ENCODE measurements at places on chromosomes 5 and 9.

DNA sequence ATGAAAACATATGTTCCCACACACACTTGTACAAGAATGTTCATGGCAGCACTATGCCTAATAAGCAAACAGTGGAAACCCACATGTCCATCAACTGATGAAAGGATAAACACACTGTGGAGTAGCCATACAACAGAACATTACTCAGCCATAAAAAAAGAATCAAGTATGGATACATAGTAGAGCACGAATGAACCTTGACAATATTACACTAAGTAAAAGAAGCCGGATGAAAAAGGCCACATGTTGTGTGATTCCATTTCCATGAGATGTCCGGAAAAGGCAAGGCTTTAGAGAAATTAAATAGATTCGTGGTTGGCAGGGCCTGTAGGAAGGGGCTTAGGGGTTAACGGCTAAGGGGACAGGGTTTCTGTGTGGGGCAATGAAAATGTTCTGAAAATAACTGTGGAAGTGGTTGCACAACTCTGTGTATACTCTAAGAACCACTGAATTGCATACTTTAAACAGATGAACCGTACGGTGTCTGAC, 51.4 kb downstream of the COL23A1 start:
- DNase-seq, result no peak

- no peak for DNase-seq
These were observed 31.2 kb downstream of the C9 start for GRCh38 chr5:39333104-39333503.

- no peak for DNase-seq
These were observed 8.8 kb upstream of the OMD start for GRCh38 chr9:92432972-92433548.

DNA sequence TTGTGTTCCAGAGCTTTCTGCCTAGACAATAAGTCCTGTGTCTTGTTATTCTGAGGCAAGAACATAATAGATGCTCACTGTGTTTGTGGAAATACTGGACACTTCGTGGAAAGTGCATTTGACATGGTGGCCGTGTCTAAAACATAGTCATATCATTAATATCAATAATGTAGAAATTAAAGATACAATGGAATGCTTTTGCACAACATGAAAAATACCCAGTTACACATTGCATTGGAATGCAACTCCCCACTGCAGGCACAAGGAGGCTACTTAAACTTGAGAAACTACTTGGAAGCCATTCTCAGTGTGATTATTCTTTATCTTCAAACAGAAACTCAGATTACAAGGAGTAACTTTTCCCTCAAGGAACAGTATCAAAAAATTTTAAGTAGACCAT, 145.3 kb upstream of the ZNF462 start:
- peak; percentile 70 for DNase-seq

- DNase-seq, result no peak
These were observed 810.6 kb downstream of the TLE4 start for GRCh38 chr9:80382211-80382891.

GRCh38 chr9:137221506-137222111, 431 bp downstream of the RNF208 start:
- no peak for DNase-seq

- DNase-seq, result no peak
These were observed 315.7 kb downstream of the MCTP1 start for GRCh38 chr5:94969174-94969573.

DNA sequence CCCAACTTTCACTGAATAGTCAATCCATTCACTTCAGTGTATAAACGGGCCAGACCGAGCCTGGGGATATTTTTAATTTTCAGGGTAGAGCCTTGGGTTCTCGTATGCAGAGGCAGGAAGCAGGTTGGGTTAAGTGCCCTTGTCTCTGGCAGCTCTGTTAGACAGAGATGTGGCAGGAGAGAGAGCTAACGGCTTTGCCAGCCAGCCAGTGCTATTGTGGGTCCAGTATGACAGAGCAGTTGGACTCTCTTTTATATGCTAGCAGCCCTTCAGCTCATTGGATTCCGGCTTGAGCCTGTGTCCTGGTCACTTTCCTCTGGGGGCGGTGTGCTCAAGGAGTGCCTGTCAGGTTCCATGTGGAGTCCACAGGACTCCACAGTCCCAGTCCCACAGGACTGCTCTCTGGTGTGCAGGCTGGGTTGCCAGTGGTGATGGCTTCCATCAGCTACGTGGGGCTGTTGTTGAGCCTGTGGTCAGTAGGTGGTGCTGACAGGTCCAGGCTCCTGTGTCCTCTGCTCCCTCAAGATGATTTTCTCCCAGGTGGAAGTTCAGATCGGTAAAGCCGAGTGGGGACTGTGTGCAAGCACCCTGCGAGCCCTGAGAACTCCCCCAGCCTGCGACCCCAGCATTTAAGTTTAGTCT, 14.3 kb downstream of the CLTA start:
- no peak for DNase-seq

- DNase-seq, result no peak
These were observed 103.6 kb downstream of the SLIT3 start for GRCh38 chr5:169197343-169197742.

GRCh38 chr5:10599862-10600284, 36.0 kb downstream of the ANKRD33B start:
- no peak for DNase-seq

- DNase-seq, result no peak
These were observed 11.0 kb upstream of the TRAF1 start for GRCh38 chr9:120937596-120937995.

- no peak for DNase-seq
These were observed 118.2 kb downstream of the ADAMTS6 start for GRCh38 chr5:65363499-65363898.

- peak; percentile 63 for DNase-seq
These were observed 15.3 kb upstream of the KLF4 start for GRCh38 chr9:107504585-107505455.

DNA sequence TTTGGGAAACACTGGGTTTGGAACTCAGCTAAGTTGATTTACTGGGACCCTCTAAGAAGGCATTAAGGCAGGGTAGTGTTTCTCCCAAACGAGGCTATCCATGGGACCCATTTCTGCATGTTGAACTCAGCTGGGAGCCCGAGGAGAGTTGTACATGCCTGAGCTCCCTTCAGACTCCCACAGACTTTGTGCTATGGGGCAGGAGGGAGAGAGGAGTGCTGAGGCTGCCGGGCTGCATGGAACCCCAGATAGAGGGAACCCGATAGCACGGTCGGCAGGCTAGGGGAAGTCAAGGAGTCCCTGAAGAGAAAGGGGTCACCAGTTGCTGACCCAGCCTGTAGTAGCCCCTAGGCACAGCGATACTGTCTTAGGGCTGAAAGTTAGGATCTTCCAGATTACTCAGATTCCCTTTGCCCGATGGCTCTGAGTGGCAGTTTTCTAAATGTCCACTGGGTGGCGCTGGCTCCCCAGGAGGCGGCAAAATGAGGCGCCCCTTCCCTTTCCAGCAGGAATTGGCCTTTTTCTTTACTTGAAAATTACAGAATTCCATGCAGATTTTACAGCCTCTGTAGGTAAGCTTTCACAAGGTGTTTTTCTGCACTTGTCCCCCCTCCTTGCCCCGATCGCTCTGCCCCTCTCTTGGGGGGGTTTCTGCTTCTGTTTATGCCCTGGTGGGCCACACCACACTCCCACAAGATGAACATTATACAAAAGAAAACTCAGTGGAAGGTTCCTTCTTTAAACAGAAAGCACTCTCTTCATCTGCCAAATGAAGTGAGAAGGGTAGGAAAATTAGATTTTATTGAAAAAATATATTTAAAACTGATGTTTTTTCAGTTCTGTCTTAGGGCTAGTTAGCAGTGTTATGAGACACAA, 17.8 kb downstream of the NANS start:
- DNase-seq, result no peak

DNA sequence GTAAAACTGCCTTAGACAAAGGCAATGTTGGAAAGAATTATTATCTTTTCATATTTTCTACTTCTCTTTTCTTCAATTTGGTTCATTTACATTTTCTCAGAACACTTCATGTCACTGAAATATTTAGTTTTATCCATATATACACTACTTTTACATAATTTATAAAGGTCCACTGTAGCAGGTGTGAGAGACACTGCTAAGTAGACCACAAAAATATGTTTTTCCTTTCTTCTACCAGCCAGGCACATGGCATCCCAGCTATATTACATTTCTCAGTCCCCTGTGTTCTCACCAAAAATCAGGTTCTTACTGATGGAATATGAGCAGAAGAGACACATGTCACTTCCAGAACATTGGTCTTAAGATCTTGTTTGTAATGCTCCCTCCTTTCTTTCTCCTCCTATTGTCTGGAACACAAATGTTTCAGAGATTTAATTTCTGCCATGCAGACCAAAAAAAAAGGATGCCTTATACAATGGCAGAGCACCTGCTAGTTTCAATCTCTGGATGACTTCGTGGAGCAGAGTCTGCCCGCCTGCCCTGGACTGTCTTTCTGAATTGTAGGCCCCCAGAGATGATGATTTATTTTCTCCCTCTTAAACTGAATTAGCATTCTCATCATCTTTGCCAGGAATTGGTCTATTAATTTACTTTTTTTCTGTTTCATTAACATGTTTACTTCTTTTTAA, 125.4 kb upstream of the ACOT12 start:
- DNase-seq, result no peak

DNA sequence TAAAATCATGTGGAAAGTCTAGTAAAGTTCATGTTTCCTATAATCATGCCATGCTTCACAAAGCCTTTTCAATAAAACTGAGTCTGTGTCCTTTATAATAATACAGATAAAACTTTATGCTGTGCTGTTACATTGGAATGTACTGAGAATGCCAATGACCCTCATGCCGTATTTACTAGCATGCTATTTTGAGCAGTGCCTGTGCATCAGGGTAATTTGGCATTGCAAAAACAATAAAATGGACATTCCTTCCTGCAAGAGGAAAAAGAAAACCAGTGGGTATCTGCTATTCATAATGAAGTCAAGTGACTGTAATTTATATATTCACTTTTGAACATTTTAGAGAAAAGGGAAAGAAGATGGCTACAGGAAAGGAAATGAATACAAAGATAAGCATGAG, 159.0 kb downstream of the PBX3 start:
- DNase-seq, result no peak

DNA sequence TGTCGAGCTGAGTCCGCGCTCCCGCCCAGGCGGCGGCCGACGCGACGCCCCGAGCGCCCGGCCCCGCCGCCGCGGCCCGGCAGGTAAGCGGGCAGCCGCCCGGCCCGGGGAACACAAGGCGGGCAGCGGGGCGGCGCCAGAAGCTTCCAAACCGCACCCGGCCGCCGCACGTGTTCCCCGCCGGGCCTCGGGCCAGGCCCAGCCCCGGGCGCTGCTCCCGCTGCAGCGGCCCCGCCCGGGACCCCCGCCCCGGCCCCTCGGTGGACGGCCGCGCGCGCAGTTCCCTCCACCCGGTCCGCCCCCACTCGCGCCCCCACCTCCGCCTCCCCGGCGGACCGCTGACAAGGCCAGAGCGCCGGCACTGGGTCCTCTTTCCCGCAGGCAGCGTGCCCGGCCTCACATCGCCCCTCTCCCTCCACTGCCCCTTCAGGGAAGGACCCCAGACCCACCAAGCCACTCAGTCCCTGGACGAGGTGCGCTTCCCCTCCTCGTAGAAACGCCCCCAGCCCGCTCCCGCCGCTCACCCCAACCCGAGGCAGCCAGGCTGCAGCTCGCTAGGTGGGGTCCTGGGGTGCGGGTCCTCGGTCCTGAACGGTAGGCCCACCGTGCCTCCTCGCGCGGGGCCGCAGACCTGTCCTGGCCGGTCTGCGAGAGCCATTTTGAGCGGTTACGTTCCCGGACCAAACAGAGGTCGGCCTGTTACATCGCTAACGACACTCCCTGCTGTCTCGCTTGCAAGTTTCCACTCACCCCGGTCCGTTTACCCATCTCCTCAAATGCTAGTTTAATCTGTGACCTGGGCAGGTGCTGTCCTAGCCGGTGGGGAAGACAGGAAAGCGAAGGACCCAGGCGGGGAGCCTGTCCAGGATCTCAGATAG, 475 bp downstream of the WDR5 start:
- DNase-seq, result no peak

DNA sequence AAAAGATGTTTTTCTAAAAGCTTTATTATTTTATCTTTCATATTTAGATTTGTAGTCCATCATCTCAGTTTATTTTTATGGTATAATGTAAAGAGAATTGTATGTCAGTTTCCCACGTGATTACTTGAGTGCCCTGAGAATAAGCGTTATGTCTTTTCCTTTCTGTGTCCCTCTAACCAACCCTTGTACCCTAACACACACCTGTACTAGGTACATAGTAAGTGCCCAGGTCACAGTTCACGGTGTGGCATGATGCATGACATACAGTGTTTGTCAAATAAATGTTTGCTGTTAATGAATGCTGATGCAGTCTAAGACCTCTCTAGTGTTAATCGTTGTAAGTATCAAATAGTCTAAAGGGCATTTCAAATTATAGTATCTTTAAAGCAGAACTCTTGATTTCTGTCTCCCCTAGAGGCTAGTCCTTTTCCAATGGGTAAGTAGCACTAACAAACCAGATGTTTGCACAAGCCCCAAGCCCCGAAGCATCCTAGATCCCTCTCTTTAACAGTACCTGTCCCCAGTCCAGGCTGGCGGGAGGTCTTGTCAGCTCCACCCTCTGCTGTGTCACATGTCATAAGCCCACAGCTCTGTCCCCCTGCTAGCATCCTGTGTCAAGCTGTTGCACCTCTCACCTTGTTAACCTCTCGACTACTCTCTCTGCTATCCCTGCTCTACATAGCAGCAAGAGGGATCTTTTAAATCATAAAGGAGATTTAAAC, 23.7 kb downstream of the NUP214 start:
- no peak for DNase-seq

GRCh38 chr5:21212026-21212425, 1224.0 kb upstream of the CDH18 start:
- DNase-seq, result no peak

DNA sequence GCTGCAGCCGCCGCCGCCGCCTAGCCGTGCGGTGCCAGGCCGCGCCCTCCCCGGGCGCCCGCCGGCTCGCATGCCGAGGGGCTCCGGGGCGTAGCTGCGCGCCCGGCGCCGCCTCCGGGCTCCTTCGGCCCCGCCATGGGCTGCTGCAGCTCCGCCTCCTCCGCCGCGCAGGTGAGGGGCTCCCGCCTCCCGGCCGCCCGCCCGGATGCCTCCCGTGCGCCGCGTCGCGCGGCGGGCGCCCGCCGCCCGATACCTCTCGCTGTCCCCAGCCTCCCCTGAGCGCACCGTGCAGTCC, 230 bp downstream of the SLC44A1 start:
- DNase-seq, result no peak

- peak; percentile 73 for DNase-seq
These were observed 11.9 kb downstream of the EEIG1 start for GRCh38 chr9:127968700-127969383.

GRCh38 chr5:6786786-6787495, 73.7 kb downstream of the TENT4A start:
- no peak for DNase-seq

Measured in non-pigmented ciliary epithelial cell (primary cell).